Activated naive CD4-positive, alpha-beta T cell treated with anti-CD3 and anti-CD28 coated beads, Interleukin-2, amount 50 U/mL, for 16 hours (primary cell): ENCODE measurements at places on chromosomes 1 and 21.

- DNase-seq, result no peak
Measured at GRCh38 chr1:217673387-217673786, 42.2 kb downstream of the SPATA17 start.

- no peak for DNase-seq
Measured at GRCh38 chr1:9676815-9677393, 25.4 kb downstream of the PIK3CD start.

- no peak for DNase-seq
Measured at GRCh38 chr1:186494832-186495271, 33.9 kb upstream of the PDC start.

DNA sequence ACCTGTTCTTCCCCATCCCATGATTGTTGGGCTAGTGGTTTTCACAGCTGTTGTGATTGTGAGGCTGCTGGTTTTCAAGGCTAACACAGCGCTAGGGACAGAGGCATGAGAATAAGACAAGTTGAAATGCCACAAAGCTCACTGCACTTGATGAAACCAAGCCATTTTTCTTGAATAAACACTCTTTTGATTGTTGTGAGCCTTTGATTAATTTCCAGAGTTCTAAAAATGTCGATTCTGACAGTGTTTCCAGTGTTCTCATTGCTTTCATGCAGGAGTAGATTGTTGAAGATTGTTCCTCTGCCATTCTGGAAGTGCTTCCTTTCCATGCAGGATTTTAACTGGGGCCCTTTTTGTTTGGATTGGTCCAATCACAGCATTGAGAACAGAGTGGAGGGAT lies 134.9 kb upstream of the GRIK3 start:
- no peak for DNase-seq

- DNase-seq, result no peak
Measured at GRCh38 chr1:157194731-157195520, 56.7 kb upstream of the ETV3 start.

- no peak for DNase-seq
Measured at GRCh38 chr1:18217398-18218043, 109.9 kb downstream of the IGSF21 start.
